ENCODE measurements at places on chromosomes 7 and 10.
A peak's percentile ranks its signal among the peaks of the same experiment; 100 is the strongest.

- H3K4me3 ChIP-seq, result peak overlapping the region; percentile 65
- DNase-seq, result peak; percentile 89
- no peaks in the 10 kb centered on the region for H3K4me1 ChIP-seq
- no peaks in the 10 kb centered on the region for H3K36me3 ChIP-seq
- no peaks in the 10 kb centered on the region for H3K27me3 ChIP-seq
Measured at GRCh38 chr10:43689618-43689954, 40.9 kb upstream of the ZNF32 start.

DNA sequence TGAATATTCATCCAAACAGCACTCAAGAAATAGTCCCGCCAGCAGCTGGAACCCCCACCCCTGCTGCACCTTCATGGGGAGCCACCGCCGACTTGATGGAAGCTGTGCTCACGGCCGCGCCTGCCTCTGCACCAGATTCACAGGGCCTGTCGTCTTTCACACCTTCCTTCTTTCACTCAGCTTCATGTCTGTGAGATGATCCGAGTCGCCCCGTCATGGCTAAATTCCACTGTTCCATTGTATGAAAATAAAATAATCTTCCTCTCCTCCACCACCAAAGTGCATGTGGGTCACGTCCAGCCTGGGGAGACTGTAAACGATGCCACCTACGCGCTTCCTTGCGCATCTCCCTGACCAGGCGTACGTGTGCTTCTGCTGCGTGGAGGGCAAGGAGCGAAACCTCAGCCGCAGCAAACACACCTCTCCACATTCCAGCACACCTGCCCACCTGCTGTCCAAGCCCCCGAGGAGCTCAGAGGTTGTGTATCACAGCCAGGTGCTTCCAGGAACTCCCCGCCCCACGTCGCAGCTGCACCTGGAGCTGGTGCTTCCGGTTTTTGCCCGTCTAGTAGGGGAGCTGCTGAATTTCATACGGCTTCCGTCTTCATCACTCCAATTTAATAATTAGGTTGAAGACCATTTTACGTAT lies 137.0 kb downstream of the PTPRN2 start:
- H3K4me3 ChIP-seq, result no peak overlapping the region
- no peaks in the 10 kb centered on the region for H3K4me1 ChIP-seq
- no peak overlapping the region for H3K27ac ChIP-seq

DNA sequence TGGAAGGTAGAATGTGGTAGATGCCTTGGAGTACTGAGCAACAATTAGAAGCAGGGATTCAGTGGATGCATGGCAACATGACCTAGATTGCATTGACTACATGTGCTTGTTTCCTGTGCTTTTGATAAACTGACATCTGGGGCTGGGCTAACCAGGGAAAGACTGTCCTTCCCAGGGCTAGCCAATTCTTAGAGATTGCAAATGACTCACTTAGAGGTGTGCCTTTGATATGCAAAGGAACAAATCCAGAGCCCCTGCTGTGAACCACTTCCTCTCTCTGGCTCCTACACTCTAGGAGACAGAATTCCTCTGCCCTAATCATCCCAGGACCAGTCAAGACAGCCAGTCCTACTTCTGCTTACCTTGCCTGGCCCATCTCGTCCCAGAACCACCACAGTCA lies 651.5 kb downstream of the LRMDA start:
- H3K4me3 ChIP-seq, result no peak overlapping the region
- no peaks in the 10 kb centered on the region for H3K4me1 ChIP-seq
- no peaks in the 10 kb centered on the region for H3K36me3 ChIP-seq

- H3K4me1 ChIP-seq, result no peaks in the 10 kb centered on the region
- H3K4me3 ChIP-seq, result no peak overlapping the region
- H3K36me3 ChIP-seq, result no peaks in the 10 kb centered on the region
- H3K27ac ChIP-seq, result no peak overlapping the region
Measured at GRCh38 chr10:5346881-5347280, 17.9 kb upstream of the UCN3 start.

DNA sequence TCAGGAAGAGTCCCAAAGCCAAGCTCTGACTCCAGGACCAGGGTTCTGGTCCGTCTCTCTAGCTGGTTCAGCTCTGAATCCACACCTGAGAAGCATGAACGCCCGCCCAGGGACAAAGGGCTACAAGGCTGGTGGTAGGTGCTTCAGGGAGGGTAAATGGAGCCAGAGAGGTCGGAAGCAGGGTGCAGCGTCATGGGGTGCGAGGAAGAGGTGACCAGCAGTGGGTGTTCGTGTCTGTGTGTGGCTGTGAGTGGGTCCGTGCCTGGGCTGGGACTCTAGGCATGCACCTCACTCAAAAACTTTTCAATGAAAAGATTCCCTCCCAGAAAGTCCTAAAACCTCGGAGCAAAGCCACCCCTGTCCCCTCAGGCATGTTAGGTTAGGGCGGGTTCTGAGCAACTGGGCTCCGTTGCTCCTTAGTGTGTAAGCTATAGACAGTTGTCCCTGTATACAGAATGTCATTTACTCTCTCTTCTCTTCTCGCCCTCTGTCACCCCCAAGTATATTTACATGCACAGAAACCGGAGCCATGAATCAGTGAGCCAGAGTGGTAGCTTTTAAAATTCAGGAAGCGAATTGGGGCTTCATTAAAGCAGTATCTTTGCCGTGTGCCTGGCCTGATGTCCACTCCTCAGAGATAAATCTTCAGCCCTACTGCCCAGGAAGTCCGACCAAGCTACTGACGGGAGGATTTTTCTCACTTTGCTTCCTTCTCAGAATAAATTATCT lies 12.3 kb upstream of the GATA3 start:
- H3K4me3 ChIP-seq, result no peak overlapping the region
- H3K4me1 ChIP-seq, result peaks cover 31% of the 10 kb centered on the region
- H3K27me3 ChIP-seq, result peaks cover 99% of the 10 kb centered on the region
- H3K36me3 ChIP-seq, result no peaks in the 10 kb centered on the region
- no peak overlapping the region for H3K27ac ChIP-seq

DNA sequence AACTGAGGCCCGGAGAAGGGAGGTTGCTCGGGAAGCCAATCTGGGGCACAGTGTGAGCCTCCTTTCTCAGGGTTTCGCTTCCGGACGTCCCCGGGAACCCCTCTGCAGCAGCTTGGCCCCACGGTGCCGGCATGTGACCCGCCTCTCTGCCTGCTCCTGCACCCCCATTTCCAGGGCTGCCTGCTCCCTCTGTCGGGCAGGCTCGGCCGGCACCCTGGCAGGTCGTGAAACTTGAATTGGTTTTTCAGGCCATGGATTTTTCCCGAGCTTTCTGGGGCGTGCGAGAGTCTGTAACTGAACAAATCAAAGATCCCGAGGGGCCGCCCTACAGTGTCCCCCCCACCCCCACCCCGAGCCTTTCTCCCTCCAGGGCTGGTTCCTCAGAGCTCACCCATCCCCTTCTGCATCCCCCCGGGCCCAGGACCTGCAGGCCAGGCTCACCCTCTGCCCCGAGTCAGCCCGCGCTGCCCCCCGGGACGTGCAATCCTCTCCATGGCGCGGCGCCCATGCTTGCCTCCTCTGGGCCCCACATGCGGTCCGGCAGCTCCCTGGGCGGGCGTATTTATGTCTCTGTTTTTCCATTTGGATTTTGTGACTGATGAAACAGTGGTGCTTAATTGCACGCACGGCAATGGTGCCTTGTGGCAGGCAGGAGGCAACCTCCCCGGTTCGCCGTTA lies 58.1 kb downstream of the UNCX start:
- H3K4me3 ChIP-seq, result peak overlapping the region; percentile 37
- H3K27ac ChIP-seq, result no peak overlapping the region
- H3K27me3 ChIP-seq, result peaks cover 66% of the 10 kb centered on the region

- DNase-seq, result no peak
- no peaks in the 10 kb centered on the region for H3K36me3 ChIP-seq
- H3K4me1 ChIP-seq, result no peaks in the 10 kb centered on the region
- no peak overlapping the region for H3K4me3 ChIP-seq
Measured at GRCh38 chr7:109020251-109020650, 450.6 kb downstream of the DNAJB9 start.
